LoVo (cell line): ENCODE measurements at places on chromosomes 3 and 15.

GRCh38 chr3:179972881-179973423, 63.8 kb downstream of the PEX5L start:
- DNase-seq = no peak

DNA sequence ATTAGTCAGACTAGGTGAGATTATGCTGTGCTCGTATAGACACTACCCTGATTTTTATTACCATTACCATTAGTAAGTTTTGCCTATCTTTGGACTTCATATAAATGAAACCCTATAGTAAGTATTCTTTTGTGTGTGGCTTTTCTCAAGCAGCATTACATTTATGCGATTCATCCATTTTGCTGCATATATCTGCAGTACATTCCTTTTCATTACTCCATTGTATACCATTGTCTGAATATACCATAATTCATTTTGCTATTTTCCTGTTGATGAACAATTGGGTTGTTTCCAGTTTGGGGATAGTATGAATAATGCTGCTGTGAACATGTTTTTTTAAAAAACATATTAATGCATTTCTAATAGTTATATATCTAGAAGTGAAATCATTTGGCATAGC, 45.3 kb downstream of the TMEM212 start:
- no peak for DNase-seq

GRCh38 chr3:122920986-122921385, 106.6 kb downstream of the SEMA5B start:
- no peak for DNase-seq

GRCh38 chr3:128491941-128492670, 895 bp downstream of the GATA2 start:
- DNase-seq = no peak

GRCh38 chr3:60461267-60461666, 790.0 kb downstream of the FHIT start:
- DNase-seq = no peak

GRCh38 chr3:111112913-111113312, 41.3 kb downstream of the NECTIN3 start:
- no peak for DNase-seq

DNA sequence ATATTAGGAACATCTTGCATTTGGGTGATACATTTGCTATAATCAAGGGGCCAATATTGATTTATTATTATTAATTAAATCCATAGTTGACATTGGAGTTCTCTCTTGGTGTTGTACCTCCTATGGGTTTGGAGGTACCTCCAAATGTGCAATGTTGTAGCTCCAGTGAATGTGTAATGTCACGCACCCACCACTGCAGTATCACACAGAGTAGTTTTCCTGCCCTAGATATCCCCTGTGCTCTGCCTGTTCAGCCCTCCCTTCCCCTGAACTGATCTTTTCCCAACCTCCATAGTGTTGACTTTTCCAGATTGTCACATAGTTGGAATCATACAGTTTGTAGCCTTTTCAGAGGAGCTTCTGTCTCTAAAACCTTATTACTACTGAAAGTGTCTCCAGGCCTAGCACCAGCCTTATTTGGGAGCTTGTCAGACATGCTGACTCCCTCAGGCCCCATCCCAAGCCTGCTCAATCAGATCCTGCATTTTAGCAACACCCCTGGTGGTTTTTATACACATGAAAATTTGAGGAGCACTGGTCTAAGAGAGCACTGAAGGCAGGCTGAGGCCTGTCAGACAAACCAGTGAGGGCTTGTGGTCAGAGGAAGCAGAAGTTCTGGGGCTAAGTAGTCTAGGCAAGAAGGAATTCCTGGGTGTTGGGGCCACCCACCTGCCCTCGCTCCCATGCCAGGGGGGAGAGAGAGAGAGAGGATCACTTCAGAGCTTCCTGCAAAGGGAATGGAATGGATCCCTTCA, 73.4 kb downstream of the SLC6A11 start:
- DNase-seq = no peak

DNA sequence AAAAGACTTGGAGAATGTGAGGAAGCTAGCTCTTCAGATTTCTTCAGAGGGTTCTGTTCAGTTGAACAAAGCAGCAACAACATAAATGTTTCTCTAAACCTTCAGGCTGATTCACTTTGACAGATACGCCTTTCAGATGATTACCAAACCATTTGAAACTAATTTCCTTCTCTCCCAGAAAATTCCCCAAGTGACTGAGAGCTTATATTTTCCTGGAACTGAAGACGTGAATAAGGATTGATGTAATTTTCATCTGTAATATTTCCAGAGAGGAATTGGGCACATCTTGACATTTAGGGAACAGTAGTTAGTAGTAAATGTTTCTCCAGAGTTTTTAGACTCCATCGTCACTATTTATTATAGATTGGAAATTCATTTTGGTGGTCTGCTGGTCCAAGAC, 108.6 kb upstream of the AADACL2 start:
- DNase-seq = no peak

- no peak for DNase-seq
These were observed 1.5 kb upstream of the RPL29 start for GRCh38 chr3:51997172-51997571.

DNA sequence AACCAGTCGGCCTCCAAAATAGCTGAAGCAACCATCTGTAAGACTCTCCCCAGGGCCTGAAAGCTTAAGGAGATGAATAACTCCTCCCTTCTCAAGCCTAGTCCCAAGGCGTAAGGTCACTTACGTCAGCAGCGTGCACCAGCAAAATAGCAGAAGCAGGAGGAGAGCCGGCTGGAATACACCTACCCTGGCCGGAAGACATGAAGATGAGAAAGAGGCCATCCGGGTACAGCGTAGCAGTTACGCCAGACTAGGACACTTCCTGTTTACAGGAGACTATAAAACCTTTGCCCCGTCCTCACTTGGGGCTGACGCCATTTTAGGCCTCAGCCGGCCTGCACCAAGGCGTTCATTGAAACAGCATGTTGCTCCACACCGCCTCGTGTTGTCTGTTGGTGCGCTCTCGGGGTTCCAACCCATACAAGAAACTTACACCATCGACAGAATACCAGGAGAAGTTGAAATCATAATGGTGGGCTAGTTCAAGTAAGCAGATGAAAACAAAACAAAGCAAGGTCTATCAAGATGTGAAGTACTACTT, 2.5 kb downstream of the CFAP92 start:
- DNase-seq = no peak

- DNase-seq = no peak
These were observed 1006.7 kb downstream of the ROBO2 start for GRCh38 chr3:78046566-78046965.

- no peak for DNase-seq
These were observed 80.7 kb upstream of the DLG1 start for GRCh38 chr3:197378985-197379718.

GRCh38 chr3:124203292-124203691, 211.4 kb upstream of the ROPN1 start:
- no peak for DNase-seq

DNA sequence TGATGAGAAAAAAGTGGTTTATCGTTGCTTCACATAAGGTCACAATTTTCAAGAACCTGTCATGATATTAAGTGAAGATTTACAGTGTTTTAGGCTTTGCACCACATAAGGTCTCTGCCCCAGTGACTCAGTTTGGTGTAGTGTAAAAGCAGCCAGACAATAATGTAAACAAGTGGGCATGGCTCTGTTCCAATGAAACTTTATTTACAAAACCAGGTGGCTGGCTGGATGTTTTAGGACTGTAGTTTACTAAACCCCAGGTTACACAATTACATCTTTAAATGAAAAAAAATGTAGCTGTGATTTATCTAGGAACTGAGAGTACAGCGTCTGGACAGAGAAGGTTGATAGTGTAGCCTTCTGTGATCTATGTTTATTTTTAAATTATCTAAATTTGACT, 9.7 kb upstream of the FBXL22 start:
- no peak for DNase-seq

GRCh38 chr3:133568294-133569014, 5.0 kb upstream of the CDV3 start:
- peak; percentile 57 for DNase-seq

DNA sequence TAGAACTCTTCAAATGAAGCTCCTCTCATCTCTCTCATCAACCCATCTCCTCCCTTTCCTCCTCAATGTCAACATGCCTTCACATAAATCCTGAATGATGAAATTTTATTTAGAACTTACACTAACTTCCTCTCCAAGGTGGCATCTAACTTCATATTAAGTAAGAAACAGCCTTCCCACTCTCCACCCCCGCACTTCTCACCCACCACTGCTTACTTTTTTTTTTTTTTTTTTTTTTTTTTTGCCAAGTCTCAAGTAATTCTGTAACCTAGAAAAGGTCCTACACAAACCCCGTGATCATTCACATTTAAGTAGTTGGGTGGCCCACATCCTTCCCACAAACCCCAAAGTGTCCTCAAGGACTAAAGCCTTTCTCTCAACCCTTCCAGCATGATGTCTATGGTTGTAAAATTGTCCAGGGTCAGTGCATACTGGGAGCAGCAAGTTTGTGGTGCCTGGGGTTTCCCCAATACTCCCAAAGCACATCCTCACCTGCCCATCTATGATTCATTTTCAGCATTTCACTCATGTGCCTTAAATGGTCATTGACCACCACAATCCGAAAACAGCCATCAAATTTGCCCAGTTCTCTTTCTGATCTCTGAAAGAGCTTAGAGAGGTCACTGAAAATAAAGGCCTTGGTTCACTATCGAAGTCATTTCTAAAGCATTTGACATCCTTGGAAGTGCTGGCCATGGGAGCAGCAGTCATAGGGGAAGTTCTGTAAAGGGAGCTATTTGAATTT, 47.2 kb downstream of the CD86 start:
- DNase-seq = no peak

- no peak for DNase-seq
These were observed 280.6 kb downstream of the ARRDC4 start for GRCh38 chr15:98241032-98241554.

- no peak for DNase-seq
These were observed 25.3 kb upstream of the SELENOT start for GRCh38 chr3:150577855-150578254.

DNA sequence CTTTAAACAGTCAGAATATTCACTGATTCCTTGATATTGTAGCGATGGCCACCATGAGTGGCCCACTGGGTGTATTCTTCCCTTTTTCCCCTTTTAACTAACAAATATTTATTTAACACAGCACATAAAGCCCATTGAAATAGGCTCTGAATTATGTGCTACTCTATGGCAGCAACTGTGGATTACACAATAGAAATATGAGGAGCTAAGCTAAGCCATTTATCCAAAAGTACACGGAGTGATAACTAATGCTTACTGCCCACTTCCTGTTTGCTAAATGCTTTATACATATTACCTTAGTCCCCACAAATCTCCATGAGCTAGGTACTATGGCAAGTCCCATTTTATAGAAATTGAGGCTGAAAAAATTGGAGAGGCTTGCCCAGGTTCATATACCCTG, 17.9 kb downstream of the ILDR1 start:
- DNase-seq = no peak

DNA sequence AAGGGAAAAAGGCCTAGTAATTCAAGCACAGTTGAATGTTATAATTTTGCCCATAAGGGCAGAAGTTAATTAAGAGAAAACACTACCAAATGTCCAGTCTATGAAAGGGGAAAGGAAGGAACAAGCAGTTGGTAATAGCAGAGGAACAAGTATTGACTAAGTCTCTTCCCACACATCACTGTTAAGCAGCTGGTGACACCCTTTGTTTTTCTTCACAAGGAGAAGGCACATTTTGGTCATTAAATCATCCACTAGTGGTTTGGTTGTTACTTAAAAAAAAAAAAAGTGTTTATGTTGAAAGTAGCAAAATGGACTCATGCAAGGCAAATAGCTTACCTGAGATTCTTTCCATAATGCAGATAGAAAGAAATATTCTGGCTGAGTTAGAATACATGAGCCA, 321.4 kb upstream of the NECTIN3 start:
- no peak for DNase-seq

GRCh38 chr3:21274079-21274571, 476.9 kb downstream of the ZNF385D start:
- no peak for DNase-seq

GRCh38 chr3:99246010-99246654, 344.6 kb upstream of the DCBLD2 start:
- DNase-seq = no peak

- DNase-seq = no peak
These were observed 123.4 kb downstream of the ATP10A start for GRCh38 chr15:25739687-25740121.
